ENCODE measurements at places on chromosomes 3 and 15. TPM values are rescaled to one million over a fixed set of nuclear protein-coding genes. Genes with fewer than 3 reads are reported as not detected.

The ATP13A4 gene
- total RNA-seq: 3.3 TPM

The STAC gene
- not detected for total RNA-seq

The NEK11 gene
- 9.0 TPM for total RNA-seq

The NMNAT3 gene
- 4.5 TPM for total RNA-seq

The LDHAL6B gene
- not detected for total RNA-seq

The LINGO1 gene
- not detected for total RNA-seq

The TXNRD3 gene
- 4.8 TPM for total RNA-seq

The SUCNR1 gene
- not detected for total RNA-seq

Data from naive thymus-derived CD4-positive, alpha-beta T cell (primary cell).